ENCODE measurements at places on chromosomes 7 and 10.

DNA sequence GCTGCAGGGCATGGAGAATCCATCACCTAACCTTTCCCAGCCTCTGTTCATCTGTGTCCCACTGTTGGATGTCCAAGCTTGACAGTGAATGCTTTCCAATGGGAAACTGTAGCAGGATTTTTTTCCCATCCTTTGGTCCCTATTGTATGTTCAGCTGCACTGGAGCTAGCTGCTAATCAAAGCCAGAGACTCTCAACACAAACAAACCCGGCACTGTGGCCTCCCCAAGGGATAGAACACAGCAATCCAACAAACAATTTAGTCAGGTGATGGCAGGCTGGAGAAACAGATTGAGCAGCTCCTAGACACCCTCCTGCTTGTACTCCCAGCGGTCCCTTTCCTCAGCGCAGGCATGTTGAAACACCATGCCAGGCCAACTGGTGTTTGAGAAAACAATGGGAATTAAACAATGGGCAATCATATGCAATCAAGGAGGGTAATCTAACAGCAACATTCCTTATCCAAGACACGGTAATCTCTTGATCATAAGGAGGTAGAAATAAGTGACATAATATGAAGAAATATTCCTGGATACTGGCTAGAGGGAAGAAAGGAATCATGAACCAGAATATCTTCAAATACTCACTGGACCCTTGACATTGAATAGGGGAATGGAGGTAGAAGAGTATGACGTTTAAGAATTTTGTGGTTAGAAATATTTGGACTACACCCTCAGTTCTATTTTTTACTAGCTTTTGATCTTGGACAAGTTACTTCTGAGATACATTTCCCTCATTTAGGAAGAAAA, 15.0 kb downstream of the PTN start:
- no peak for DNase-seq

DNA sequence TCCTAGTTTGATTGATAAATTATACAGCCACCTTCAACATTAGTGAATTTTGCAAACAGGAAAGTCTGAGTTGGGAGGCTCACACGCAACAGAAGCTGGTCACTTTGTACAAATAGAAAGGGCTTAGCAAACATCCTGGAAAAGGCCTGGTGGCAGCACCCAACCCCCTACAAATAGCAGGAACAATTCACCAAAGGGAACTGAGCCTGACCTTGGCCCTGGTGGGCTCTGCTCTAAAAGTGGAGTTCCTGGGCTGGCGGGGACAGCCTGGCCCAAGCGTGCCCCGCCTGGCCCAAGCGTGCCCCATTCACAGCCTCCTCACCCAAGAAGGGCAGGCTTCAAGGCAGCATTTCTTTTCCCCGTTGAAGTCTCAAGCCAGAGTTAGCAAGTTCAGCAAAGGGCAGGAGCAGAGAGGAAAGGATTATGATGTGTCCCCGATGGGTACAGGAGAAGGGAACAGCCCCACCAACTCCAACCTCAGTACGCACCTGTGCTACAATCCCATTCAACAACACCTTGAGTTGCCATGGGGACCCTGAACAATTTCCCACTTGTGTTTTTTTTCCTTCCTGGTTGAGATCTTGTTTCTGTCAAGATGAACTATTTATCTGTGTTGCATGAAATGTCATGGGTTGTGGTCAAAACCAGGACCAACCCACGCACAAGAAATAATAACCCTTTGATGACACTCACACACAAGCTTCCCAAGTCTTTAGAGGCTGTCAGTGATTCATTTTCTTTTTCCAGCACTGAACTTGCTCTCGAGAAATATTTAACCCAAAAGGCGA, 43.4 kb downstream of the RGS10 start:
- DNase-seq: no peak

- no peak for DNase-seq
Observed at GRCh38 chr7:41256186-41256945, 446.5 kb downstream of the INHBA start.

DNA sequence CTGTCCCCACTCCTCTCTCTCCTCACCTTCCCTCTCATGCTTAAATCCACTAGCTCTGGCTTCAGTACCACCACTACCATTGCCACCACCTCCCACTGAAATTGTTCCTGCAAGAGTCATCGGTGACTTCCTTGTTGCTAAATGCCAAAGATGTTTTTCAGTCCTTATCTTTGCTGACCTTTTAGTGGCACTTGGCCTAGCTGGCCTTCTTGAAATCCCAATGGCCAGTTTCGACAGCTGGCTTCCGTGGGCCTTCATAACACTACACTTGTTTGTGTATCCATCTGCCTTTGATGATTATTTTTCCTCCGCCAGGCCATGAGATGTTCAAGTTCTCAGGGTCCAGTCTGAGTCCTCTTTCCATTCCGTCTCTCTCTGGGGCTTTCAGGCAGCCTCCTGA, 118.2 kb upstream of the NANOS1 start:
- DNase-seq: no peak

DNA sequence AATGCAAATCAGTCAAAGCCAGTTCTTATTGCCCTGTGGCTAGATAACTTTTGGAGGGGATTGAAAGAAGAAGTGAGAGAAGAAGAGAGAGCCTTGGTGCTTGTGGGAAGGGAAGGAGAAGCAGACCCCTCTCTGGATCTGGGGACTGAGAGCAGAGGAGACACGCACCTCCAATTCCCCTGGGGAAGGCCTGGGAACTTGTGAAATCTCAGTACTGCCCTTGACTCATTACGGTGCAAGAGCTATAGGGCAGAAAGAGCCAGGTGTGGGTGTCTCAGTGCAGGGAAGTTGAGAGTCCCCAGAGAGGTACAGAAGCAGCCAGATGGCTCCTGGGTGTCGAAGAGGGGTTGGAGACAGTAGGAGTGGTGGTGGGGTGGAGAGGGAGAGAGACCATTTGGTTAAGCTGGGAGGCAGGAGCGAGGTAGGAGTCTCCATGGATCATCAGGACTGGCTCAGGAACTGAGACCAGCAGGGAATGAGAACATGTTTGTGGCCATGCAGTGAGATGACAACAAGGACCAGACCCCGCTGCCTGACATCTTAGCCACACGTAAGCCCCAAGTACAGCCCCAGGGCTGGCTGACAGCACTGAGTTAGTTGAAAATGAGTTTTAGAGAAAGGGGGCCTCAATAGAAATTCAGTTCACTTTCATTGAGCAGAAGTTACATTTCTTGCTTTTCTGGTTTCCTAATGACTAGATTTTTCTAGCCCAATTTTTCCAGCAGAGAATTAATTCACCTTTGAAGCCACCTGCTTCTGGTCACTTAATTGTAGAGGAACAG, 238.2 kb downstream of the BUB3 start:
- DNase-seq: no peak

- DNase-seq: no peak
Observed at GRCh38 chr10:119325131-119325530, 117.8 kb downstream of the GRK5 start.

- DNase-seq: no peak
Observed at GRCh38 chr7:69189406-69189805, 408.9 kb upstream of the AUTS2 start.

GRCh38 chr10:26221541-26221940, 5.0 kb downstream of the GAD2 start:
- no peak for DNase-seq

DNA sequence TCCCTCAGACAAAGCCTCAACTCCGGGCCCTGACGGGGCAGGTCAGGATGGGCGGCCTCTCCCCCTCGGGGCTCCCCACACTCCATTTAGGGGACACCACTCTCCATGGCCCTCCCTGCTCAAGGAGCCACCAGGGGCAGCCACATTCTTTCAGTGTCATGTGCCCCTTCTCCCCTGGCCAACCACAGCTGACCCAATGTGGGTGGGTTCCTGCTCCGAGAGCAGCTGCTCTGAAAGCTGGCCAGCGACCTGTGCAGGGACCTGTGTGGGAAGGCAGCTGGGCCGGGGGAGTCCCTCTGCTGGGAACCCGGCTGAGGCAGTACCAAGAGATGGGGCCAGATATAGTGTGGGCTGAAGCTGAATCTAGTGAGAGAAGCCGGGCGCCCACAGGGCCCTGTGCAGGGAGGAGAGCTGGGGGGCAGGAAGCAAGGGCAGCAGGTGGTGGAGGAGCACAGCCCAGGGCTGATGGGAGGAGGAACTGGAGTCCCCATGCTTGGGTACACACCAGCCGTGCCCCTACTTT, 40.6 kb upstream of the NPFFR1 start:
- no peak for DNase-seq

DNA sequence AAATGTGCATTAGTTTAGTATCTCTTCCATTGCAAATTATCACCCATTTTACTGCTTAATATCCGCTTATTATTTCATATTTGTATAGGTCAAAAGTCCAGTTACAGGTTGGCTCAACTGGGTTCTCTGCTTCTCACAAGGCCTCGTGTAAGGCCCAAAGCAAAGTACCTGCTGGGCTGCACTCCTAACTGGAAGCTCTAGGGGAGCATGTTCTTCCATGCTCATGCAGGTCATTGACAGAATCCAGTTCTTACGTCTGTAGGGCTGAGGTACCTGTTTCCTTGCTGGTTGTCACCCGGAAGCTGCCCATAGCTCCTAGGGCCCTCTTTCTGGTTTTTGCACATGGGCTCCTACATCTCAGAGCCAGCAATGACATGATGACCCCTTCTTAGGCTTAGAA, 79.6 kb downstream of the RAPGEF5 start:
- DNase-seq: no peak

DNA sequence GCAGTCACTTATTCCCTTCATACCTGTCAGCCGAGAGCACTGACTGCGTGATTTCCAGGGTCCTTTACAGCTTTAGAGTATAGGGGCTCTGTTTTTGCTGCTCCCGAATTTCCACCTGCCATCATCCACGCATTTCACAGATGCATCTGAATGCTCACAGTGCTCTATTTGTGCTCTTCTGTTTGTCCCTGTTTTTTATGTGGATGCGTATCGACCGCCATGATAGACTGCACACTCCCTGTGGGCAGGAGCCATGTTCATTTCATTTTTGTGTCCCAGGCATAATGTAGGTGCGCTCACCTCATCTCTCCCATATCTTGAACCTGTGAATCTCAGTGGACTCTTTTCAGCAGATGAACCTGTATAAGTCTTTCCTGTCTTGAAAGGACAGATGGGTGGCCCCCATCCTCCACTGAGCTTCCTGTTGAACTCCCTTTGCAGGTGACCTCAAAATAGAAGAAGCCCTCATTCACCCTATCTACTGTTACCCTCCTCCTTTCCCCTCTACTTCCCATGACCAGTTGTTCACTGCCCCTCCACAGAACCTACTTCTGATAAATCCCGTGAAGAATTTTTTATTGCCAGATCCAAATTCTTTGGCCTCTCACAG, 228.4 kb downstream of the CELF2 start:
- DNase-seq: no peak

GRCh38 chr10:102960157-102960556, 42.1 kb downstream of the CNNM2 start:
- no peak for DNase-seq

DNA sequence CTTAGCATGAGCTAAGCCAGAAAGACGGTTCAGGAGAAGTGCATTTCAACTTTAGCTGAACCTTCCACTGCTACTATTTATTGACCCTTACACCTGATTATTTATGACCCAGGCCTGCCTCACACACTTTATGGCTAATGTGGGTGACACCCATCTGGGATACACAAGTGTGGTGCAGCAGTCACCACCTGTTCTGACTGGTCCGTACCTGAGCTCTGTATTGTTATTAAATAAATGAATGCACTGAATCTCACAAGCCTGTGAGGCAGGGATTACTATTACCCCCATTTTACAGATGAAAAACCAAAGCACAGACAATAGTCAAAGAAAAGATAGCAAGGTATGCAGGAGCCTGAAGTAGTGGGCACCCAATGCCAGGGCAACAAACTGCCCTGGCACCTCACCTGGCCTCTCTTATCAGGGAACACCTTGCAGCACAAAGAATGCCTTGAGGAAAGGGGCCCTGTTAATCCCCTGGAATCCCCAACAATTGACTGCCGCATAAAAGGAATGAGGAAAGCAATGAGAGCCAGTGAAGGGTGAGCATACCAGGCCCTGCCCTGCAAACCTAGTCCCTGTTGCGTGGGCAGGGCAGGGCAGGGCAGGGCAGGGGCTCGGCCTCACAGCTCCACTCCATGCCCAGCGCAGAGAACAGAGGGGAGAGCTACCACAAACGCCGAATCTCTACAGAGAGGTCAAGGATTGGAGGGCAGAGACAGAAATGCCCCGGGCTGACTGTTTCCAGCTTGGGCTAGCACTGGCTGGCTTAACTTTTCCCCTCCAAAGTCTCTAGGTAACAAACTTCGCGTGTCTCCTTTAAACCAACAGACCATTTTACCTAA, 1.3 kb downstream of the ANXA11 start:
- no peak for DNase-seq

GRCh38 chr7:83738291-83738835, 89.4 kb upstream of the SEMA3E start:
- no peak for DNase-seq

- no peak for DNase-seq
Observed at GRCh38 chr7:40709062-40709964, 574.5 kb downstream of the SUGCT start.

DNA sequence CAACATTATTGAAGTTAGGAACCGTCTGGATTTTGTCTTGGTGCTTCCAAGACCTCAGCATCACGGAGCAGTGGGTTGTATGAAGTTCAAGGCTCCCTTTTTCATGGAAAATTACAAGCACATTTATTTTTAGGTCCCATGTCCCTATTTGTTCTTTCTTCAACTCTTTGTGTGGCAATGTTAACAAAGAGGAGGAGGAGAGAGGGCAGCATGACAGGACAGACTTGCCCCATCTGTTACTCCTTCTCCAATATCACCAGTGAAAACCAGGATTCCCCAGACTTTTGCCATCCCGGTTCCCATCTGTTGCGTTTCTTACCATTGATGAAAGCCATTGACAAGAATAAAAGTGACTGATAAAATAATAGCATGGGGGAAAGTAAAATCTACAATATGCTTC, 28.6 kb downstream of the EEPD1 start:
- no peak for DNase-seq

- no peak for DNase-seq
Observed at GRCh38 chr10:78817361-78817760, 251.4 kb upstream of the ZMIZ1 start.

Data from activated T-helper 1 cell treated with anti-CD3 and anti-CD28 coated beads, Interleukin-2, amount 50 U/mL, for 16 hours (primary cell).